Cerebellar nuclear complex (tissue), 1 donor: ENCODE measurements at places on chromosomes 1 and 21.

- DNase-seq, result no peak
Measured at GRCh38 chr1:206455289-206455665, 15.0 kb upstream of the IKBKE start.

GRCh38 chr1:90435351-90435750 is 281.8 kb downstream of the BARHL2 start:
- DNase-seq, result no peak

DNA sequence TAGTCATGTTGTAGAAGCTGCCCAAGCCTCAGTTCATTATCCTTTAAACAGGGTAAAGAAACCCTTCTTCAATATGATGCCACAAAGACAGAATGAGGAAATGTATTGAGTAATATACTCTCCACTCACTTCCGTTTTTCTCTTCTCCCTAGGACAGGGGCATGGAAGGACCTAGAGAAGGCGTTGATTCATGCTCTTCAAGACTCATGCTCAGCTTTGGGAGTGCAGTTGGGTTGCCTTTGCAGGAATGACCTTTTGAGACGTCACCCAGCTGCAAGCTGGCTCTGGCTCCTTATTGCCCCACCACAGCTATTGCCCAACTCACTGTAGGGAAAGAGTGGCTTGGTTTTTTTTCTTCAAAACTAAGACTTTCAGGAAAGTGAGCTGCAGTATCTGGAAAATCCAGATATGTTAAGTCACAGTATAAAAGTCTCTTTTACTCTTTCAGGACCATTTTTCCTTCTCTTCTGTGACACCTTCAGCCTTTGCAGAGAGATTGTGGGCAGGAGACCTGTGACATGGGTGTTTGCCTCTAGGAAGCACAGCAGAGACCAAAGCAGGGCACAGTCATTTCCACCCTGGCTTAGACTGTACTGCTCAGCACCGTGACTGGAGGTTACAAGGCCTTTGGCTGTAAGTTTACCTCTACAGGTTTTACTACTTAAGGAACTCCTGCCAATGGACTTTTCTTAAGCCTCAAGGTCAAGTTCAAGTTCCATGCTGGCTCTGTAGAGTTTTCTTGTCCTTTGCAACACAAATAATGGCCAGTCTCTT is 39.5 kb downstream of the XCL2 start:
- no peak for DNase-seq

- DNase-seq, result no peak
Measured at GRCh38 chr1:39128959-39129358, 75.5 kb upstream of the MACF1 start.

GRCh38 chr1:185343306-185343705 is 26.3 kb upstream of the IVNS1ABP start:
- no peak for DNase-seq

GRCh38 chr1:191675856-191676783 is 482.1 kb upstream of the RGS18 start:
- DNase-seq, result no peak

- peak; percentile 37 for DNase-seq
Measured at GRCh38 chr1:27391511-27392095, 819 bp upstream of the GPR3 start.

DNA sequence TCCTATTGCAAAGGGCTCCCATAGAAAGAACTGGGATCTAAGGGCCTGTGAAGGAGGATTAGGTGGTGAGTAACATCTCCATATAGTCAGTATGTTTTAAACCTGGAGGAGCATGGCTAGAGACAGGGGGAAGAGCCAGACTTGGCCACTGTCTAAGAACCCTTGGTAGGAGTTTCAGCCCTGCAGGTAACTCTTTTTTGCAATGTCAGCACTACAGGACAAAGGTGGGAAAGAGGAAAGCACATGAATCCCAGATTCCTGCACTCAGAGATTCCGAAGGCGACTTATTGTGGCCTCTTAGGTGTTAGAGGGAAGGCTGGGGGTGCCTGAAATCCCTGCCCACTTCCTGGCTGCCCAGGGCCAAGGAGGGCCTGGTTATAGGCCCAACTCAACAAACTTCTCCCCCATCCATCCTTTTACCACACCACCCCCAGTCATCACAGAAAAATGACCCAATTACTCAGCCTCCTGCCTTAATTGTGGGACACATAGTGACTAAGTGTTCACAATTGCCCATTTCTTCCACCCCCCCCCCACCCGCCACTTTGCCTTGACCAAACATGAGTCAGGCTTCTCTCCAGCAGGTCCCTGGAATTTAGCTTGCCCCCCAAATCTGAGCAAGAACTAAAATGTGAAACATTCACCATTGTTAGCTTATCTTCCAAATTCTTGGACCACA is 1.9 kb upstream of the NTNG1 start:
- no peak for DNase-seq

GRCh38 chr1:221718381-221719277 is 23.3 kb downstream of the DUSP10 start:
- DNase-seq, result no peak

DNA sequence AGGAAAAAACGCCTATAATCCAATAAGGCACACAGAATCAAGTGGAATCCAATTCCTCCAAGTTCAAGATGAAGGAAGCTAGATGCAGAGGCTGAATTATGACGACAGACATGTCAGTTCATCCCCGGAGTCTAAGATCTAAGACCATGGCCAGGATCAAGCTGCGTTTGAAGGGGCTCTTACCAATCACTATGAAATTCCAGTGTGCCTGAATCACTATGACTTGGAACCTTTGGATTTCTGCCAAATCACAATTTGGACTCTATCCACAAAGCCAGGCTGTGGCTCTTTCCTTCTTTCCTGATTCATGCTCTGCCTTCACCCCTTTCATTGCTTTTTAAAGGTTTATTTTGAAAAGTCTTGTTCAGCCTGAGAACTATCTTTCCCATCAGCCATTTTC is 17.1 kb downstream of the OLIG2 start:
- DNase-seq, result no peak

DNA sequence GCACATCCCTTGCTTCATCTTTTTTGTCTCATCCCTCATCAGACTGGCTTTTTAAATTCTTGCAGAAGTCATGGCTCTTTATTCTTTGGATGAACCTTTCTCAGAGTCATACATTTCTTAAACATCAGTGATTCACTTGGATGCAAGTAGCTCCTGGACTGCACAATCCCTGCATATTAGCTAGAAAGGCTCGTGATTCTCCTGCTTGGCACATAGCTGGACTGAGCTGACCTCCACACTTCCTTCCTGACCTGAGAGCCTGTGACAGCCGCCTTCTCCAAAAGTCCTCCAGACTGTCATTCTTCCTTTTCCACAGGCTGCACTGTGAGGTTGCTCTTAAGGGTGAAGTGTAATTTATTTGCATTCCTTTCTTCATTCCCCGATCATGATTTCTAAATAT is 109.4 kb downstream of the RGL1 start:
- DNase-seq, result no peak

DNA sequence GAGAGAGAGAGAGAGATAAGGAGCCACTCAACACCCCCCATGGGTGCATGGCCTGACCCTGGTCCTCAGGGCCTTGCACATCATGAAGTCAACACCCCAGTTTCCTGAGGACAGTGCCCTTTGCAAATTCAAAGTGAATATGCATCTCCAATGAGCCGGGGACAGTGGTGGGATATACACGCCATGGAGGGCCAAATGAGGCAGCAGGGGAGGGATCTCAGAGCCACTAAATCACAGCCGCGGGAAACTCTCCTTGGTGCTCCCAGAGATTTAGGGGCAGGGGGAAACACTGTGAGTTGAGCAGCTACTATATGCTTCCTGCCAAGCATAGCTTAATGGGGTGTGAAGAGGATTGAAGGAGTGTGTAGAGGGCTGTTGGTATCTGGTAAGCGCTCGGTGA is 35.5 kb downstream of the MATN1 start:
- DNase-seq, result no peak

DNA sequence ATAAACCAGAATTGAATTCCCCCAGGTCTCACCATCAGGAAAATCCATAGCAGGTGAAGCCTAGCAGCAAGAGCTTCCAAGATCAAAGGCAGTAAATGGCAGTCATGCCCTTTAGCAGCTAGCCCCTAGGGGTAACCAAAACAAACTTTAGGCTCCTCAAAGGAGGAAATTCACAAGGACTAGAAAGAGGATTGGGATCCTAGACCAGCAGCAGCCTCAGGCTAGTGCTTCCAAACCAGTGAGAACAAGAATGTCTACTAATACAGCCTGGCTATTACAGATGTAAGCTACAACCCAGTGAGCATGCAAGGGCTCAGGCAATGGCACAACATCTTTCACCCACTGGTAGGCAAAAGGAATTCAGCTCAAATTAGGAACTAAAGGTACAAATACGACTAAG is 11.1 kb upstream of the RIMKLA start:
- DNase-seq, result no peak

DNA sequence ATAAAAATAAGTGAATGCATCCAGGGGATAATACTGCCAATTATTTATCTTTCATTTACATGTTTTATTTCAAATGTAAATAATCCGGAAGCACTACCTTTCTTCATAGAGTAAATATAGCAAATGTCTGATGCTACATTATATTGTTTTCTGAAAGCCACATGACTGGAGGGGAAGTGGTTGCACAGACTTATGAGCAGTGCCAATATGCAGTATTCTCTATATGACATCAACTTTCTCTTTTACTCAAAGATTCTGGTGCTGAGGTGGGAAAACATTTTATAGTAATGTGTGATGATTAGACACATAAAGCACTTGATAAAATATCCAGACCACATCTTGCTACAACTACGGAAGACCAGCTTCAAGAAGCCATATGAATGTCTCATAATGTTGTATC is 314.7 kb downstream of the NEGR1 start:
- no peak for DNase-seq

GRCh38 chr1:159066108-159066507 is 10.5 kb downstream of the AIM2 start:
- DNase-seq, result no peak

DNA sequence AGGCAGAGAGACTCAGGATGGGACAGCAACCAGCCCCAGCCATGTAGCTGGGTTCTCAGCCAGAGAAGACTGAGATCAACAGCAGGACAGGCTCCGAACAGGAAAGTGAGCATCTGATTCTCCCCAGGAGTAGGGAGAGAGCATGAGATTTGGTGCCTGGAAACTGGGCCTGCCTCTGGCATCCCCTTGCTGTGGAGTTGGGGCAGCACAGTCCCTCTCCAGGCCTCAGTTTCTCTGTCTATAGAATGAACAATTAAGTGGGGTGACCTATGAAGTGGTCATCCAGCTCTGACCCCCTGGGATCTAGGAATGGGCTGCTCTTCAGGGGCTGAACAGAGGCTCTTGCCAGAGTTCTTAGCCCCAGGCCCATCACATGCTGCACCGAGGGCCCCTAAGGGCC is 55.6 kb downstream of the KLHDC7A start:
- no peak for DNase-seq

GRCh38 chr1:54488779-54489626 is 59.0 kb upstream of the ACOT11 start:
- no peak for DNase-seq
